ENCODE measurements at places on chromosomes 2 and 18.

DNA sequence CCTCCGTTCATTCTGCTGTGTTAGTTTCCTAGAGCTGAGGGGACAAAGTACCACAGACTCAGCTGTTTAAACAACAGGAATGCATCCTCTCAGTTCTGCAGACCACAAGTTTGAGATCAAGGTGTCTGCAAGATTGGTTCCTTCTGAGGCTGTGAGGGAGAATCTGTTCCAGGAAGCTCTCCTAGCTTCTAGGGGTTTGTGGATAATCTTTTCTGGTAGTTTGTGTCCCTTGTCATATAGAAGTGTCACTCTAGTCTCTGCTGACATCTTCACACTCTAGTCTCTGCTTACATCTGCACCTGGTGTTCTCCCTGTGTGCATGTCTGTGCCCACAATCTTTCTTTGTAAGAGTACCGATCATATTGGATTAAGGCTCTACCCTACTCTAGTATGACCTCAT, 581.8 kb downstream of the RNF144A start:
- no peak for DNase-seq

GRCh38 chr2:156124458-156124857, 208.1 kb downstream of the NR4A2 start:
- peak; percentile 28 for DNase-seq

DNA sequence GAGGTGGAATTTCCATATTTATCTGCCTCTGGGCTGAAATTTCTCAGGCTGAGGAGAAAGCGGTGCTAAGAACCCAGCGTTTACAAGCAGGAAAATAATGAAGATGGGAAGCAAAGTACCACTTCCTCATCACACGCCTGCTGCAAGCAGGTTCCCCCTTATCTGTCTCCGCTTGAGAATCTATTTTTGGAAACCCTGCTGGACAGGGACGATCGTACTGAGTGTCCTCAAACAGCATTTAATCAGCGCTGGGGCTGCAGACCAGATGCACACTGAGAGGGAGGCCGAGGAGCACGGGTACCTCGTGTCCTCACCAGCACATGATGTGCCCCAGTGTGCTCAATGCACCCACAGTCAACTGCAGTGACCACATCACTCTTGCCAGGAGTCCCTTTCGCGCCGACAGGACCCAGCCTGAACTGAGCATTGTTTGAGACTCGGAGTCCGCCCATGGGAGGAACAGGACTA, 160.4 kb downstream of the HDAC4 start:
- DNase-seq = no peak

GRCh38 chr2:69917852-69918251, 2.9 kb downstream of the MXD1 start:
- no peak for DNase-seq

DNA sequence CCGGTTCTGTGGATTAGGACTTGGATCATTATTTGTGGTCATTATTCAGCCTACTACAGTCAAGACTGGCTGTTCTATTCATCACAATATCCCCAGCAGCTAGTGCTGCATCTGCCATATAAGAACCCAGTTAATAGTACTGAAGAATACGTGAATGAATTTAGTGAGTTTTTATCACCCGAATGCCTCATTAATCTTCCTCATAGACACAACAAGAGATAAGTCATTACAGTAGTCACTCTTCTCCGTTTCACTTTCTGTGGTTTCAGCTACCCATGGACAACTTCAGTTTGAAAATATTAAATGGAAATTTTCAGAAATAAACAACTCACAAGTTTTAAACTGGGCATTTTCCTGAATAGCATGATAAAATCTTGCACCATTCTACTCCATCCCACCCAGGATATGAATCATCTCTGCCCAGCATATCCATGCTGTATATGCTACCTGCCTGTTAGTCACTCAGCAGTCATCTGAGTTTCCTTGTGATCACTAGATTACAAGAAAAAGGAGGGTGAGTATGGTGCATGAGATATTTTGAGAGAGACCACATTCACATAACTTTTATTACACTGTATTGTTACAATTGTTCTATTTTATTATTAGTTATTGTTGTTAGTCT, 363.7 kb upstream of the CHAC2 start:
- no peak for DNase-seq

DNA sequence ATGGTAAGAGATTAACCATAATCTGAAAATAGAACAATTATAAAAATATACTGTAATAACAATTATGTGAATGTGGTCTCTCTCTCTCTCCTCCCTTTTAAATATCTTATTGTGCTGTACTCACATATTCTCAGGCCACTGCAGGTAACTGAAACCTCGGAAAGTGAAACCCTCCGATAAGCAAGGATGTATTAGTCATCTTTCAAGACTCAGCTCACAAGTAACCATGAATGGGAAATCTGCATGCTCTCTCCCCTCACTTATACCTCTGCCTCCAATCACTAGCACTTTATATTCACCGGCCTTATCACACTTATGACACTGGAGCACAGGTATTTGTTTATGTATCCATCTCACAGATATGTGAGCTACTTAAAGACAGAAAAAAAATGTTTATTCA, 139.7 kb downstream of the LRP2 start:
- DNase-seq = no peak

GRCh38 chr2:60796573-60797509, 40.8 kb downstream of the PAPOLG start:
- no peak for DNase-seq

GRCh38 chr2:67565761-67566160, 168.6 kb downstream of the ETAA1 start:
- no peak for DNase-seq

DNA sequence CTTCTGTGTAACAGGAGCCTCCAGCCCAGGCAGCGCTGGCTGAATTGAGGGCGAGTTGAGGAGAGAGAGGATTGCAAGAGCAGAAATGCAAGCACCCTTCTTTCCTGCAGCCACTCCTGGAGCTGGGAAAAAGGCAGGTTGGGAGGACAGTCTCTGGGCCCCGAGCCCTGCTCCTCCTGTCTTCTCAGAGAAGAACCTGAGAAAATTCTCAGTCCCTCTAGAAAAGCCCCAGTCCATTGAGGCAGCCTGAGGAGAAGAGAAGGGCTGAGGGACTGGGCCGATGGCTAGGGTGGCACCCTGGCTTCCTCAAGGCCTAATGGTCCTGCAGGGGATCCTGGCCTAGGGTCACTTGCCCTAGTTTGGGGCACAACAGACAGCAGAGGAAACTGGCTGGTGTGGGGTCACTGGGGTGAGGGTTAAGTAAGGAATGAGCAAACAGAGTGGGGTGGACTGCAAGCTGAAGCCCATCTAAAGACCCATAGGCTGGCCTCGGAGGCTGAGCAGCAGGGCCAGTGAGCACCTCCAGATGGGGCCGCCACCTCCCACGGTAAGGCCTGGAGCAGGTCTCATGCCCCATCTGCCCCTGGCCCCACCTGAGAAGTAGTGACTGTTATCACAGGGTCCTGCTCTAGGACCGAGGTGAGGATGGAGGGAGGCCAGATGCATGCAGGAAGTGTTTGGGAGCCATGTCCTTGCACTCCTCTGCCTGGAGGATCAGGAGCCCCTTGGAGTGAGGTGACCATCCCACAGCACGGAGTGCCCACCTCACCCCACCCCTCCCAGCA, 12.4 kb downstream of the CIB4 start:
- DNase-seq = no peak

GRCh38 chr2:200525066-200525465, 941 bp upstream of the SGO2 start:
- no peak for DNase-seq

DNA sequence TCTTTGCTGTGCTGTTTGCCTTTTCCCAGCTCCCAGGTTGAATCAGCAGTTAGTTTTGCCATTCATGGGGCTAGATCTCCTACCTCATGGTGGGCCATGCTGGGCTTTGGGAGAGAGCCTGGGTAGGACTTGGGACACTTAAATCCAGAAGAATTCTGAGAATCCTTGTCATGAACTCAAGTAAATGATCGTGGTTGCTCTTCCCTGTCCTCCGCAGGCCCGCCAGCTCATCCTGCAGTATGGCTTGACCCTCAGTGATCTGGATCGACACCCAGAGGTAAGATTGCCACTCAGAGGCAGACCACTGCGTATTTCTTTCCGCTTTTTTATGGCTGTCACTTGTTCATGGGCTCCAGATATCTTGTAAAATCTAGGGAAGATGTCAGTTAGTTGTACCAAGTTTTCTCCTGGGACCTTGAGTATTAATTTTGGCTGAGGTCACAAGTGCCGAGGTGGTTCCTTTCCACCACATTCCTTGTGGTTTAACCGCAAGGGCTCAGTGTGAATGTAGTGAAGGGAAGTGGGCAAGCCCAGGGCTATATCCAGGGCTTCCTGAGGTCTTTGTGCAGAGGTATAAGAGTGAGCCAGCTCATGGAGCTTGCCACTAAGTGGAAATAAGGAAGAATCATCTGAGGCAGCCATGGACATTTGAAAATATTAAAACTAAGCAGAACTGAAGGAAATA, 37.7 kb downstream of the RPIA start:
- DNase-seq = no peak

GRCh38 chr2:128380061-128380889, 61.6 kb upstream of the HS6ST1 start:
- DNase-seq = no peak

DNA sequence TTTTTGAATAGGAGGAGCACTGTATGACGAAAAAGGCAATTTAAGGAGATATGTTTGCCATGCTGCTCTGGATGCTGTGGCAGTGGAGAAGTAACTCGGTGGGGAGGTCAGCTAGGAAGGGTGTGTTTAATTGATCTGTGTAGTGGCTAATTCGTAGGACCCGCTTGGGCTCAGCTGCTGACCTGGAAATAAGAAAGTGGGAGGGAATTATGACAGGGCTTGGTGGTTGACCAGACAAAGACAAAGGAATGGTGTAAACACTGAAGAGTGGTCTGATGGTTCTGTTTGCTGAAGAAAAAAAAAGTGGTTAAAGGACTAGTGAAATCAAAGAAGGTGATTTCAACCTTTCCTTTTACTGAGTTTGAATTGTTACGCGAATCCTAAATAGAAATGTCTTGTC, 146.0 kb downstream of the MAP4K4 start:
- no peak for DNase-seq

DNA sequence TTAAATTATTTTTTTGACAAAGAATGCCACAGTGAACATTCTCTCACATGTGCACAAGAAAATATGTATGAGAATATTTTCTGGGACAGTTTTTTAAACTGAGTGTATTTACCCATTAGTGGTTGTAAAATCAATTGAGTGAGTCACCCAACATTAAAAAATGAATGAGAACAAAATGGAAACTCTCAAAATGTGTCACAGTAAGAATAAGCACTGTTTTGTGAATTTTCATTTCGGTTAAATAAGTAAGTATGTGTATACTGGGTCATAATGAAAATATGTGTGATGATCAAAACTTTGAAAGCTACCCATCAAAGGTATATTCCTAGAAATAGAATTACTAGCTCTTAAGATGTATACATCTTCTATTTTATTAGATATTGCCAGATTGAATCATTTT, 11.6 kb downstream of the BABAM2 start:
- no peak for DNase-seq

Data from NCI-H748 treated with DMSO at 0.1 percent for 48 hours (cell line).